ENCODE measurements at places on chromosomes 1 and 21.
A peak's percentile ranks its signal among the peaks of the same experiment; 100 is the strongest.

GRCh38 chr1:19220991-19221390 lies 10.9 kb upstream of the UBR4 start:
- no peak for DNase-seq

DNA sequence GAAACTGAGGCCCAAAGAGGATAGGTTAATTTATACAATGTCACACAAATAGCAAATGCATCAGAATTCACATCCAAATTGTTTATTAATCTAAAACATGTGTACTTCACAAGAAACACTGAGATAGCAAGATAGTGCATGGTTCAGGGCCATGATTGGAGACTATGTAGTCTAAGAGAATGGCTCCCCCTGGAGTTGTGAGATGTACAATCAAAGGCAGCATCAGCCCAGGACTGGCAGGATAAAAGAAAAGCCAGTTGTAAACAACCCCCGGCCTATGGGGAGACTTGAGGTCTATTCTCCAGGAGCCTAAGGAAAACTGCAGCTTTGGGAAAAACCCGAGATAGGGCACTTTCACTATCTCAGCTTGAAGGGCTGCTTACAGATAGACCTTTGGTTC lies 511.0 kb downstream of the OMA1 start:
- no peak for DNase-seq

DNA sequence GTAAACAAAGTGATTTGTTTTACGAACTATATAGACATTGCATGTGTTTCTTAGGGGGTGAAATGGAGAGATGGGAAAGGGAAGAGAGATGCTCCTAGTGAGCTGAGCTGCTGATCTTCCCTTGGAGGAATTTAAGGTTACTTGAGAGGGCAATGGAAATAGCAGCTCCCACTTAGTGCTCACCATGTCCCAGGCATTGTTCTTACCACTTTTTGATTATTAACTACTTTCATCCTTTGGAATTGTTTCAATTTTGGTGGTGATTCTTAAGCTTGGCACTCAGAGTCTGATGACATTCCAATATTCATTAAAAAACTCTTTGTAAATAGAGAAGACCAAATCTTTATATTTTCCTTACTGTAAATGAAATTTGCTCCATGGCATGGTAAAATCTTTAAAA lies 124.9 kb downstream of the ITSN1 start:
- no peak for DNase-seq

DNA sequence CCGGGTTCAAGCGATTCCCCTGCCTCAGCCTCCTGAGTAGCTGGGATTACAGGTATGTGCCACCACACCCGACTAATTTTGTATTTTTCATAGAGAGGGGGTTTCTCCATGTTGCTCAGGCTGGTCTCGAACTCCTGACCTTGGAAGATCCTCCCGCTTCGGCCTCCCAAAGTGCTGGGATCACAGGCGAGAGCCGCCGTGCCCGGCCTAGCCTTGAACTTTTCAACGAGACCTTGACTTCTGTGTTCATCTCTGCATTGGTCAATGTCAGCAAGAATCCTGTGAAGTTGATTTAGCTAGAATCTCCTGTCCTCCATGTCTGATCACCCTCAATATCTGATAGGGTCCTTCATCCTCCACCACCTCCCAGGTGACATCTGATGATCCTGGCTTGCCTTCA lies 11.4 kb upstream of the CNR2 start:
- no peak for DNase-seq

GRCh38 chr1:33548721-33549120 lies 76.3 kb downstream of the ZSCAN20 start:
- no peak for DNase-seq

GRCh38 chr1:245216366-245217115 lies 61.8 kb downstream of the KIF26B start:
- no peak for DNase-seq

DNA sequence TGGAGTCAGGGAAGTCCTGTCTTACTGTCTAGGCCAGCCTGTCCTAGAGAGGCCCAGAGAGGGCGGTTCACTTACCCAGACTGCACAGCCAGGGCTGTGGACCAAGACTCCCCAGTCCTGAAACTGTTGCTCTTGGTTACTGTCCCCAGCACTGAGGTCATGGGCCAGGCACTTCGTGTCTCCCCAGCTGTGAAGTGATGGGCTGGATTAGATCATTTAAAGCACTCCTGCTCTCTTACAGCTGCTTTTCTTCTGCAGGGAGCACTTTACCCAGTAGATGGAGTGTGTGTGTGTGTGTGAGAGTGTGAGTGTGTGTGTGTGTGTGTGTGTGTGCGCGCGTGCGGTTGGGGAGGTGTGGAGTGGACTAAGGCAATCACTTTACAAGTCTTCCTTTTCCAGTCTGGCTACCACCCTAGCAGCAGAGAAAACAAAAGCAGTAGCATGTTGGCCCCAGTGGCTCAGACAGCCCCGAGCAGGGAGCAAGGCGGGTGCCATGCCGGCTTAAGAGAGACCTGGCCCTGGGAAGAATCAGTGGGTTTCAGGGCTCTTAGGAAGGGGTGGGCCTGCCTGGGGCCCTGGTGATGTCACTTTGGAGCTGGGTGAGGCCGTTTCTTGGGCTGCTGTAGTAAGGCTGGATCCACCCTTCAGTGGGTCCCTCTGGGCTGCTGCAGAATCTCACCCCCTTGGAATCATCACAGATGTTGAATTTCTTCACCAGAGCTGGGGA lies 2.4 kb downstream of the SPSB1 start:
- DNase-seq: no peak

GRCh38 chr1:224189561-224189960 lies 6.5 kb downstream of the DEGS1 start:
- DNase-seq: no peak

DNA sequence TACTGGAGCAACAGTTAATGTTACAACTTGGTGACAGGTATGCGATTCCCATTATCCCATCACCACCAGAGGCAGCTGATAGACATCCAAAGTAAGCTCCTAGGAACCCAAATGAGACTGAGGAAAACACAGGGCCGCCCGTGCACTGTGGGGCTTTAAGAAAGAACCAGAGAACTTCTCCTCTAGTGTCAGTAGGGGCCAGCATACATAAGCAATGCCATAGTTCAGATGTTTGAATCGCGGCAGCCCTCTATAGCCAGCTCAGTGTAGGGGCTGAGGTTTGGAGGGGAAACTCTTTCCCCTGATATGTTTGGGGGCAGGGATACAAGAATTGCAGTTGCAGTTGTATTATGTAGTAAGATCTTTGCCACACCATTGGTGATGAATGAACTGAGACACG lies 593.3 kb upstream of the NCAM2 start:
- no peak for DNase-seq

- DNase-seq: no peak
These were observed 45.2 kb downstream of the CLEC20A start for GRCh38 chr1:178451529-178451928.

- DNase-seq: no peak
These were observed 40.4 kb downstream of the UBR4 start for GRCh38 chr1:19169642-19170041.

- DNase-seq: no peak
These were observed 6.8 kb downstream of the LHX4 start for GRCh38 chr1:180236698-180237509.

DNA sequence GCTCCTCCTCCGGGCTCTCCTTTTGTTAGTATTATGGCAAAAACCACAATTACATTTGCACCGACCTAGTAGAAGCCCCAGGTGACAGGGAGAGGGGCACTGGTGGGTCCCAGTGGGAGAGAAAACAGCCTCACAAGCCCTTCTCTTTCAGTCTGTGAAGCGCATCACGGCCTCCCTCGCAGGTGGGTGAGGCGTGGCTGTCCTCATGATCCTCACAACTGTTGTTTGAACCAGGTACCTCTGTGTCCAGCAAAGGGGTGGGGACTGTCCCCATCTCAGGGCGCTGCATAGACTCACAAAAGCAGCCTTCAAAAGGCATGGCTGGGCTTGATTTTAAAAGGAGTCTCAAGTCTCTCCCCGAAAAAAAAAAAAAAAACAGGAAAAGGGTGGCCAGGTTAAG lies 7.9 kb upstream of the C2CD2 start:
- DNase-seq: no peak

- DNase-seq: no peak
These were observed 1423.1 kb downstream of the AMY1C start for GRCh38 chr1:105172788-105173187.

- DNase-seq: no peak
These were observed 1.2 kb downstream of the CEP170 start for GRCh38 chr1:243253926-243254232.

- DNase-seq: no peak
These were observed 612.2 kb upstream of the USP24 start for GRCh38 chr1:55827350-55827749.

- no peak for DNase-seq
These were observed 44.8 kb upstream of the CACYBP start for GRCh38 chr1:174954671-174955669.

DNA sequence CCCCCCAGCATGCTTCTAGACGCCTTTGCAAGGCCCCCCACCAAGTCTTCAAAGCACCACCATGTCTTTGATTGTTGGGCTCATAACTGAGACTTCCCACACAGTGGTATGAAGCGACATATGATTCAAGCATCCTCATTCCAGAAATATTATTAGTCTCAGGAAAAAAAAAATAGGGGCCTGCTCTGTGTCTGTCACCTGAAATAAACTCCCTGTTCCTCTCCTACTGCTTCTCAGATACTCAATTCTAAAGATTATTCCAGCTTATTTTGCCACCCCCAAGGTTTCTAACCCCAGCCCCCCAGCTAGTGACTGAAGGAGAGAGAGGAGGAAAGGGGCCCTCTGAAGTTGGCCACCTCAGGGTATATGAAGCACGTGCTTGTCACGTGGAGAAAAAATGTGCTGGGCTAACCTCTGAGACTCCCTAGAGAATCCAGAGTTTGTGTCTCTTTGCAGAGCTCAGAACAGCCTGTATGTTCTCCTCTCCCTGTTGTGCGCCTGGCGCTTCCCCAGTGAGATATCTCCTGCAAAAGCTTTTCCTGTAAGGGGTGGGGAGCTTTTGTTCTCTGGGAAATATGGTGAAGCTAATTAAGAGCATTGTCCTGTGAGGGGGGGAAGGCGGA lies 35.9 kb upstream of the RASAL2 start:
- DNase-seq: no peak

DNA sequence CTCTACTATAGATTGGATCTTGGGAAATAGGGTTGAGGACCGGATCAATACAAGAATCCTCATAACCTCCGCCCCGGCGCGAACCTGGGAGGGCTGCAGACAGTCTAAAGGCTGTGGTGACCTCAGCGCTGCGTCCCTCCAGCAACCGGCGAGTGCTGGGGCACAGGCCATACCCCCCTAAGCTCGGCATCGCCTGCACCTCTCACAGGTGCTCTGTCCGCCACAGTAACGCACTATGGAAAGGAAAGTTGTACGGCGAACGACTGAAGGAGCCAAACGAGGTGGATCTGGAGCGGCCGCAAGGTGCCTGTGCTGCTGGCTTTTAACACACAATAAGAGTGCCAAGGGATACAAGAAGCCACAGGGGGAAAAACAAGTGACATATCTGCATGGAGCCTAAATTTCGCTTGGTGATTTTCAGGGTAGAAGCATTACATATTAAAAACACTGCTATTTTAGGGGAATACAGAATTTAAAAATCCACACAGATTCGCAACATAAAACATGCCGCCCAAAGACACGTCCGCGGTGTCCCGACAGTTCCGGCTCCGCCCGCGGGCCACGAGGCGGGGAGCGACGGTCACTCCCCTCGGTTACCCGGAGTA lies 1.4 kb upstream of the RBM15 start:
- DNase-seq: no peak

GRCh38 chr1:69847670-69848069 lies 279.9 kb downstream of the LRRC7 start:
- no peak for DNase-seq

- DNase-seq: no peak
These were observed 687 bp downstream of the TGFBR3 start for GRCh38 chr1:91885213-91885715.

GRCh38 chr1:93354749-93355148 lies 9.0 kb downstream of the DR1 start:
- DNase-seq: no peak

DNA sequence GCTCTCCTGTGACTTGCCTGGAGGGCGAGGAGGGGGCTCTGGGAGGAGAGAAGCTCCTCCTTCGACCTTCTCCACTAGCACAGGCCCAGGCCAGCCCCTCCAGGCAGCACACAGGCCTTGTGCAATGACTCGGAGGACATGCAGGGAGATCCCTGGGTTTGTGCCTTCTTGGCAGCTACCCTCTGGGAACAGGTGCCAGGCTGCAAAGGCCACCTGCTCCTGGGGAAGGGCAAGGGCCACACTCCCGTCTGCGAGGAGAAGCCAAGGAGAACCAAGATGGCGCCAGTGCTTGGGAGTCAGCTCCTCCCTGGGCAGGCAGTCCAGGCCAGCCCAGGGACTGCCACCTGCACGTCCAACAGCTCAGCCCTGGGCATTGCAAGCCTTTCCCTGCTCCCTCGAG lies 15.3 kb downstream of the CASZ1 start:
- no peak for DNase-seq

- no peak for DNase-seq
These were observed 153.6 kb downstream of the PGBD5 start for GRCh38 chr1:230272557-230272956.

GRCh38 chr1:167627615-167627864 lies 2.5 kb upstream of the RCSD1 start:
- no peak for DNase-seq

GRCh38 chr21:44865561-44866280 lies 7.8 kb downstream of the PTTG1IP start:
- no peak for DNase-seq

GRCh38 chr21:33401630-33401992 lies 1.6 kb upstream of the IFNGR2 start:
- DNase-seq: no peak

- DNase-seq: no peak
These were observed 2.6 kb upstream of the GUCA2B start for GRCh38 chr1:42150651-42151050.

DNA sequence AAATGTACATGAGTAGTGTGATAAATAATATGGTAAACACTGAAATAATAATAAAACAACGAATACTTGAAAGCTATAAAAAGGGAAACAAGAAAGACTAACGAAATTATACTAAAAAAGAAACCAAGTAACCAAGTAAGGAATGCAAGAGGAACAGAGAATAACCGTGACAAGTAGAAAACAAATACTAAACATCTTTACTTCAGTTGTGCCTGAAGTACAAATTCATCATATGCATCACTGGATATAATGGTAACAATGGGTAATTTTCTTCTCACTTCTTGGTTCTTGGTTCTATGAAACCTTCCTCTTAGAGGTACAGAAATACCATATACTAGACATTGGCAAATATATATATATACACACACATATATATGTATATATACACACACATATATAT lies 1093.6 kb upstream of the B3GALT2 start:
- no peak for DNase-seq

DNA sequence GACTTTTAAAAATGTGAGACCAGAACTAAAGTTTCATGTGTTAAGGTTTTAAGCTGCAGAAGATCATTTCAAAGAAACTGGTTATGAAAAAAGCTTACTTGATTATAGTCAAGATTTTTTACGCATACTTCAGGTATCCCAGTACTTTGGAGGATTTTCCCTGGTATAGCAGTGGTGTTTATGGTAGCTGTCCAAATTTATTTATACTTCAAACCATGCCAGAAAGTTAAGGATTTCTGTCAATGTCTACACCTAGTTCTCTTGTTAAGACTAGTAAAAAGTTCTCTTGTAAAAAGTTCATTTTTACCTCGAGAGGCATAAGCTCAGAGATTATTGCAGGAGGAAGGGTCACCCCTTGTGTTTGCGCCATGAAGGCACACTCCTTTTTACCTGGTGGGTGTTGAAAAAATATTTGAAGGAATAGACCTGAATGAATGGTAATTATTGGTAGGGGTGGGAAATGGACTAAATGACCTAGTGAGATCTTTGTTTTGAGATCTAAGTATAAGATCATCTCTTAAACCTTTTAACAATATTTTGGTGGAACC lies 2.8 kb downstream of the DYRK1A start:
- no peak for DNase-seq

- DNase-seq: peak; percentile 35
These were observed 780 bp downstream of the YTHDF2 start for GRCh38 chr1:28737307-28738132.

Measured in stimulated activated CD8-positive, alpha-beta memory T cell treated with anti-CD3 and anti-CD28 coated beads, Interleukin-15, amount 100 ng/mL, for 24 hours (primary cell).